Effector memory CD8-positive, alpha-beta T cell (primary cell): ENCODE measurements at places on chromosomes 13 and 19.
A peak's percentile ranks its signal among the peaks of the same experiment; 100 is the strongest.

DNA sequence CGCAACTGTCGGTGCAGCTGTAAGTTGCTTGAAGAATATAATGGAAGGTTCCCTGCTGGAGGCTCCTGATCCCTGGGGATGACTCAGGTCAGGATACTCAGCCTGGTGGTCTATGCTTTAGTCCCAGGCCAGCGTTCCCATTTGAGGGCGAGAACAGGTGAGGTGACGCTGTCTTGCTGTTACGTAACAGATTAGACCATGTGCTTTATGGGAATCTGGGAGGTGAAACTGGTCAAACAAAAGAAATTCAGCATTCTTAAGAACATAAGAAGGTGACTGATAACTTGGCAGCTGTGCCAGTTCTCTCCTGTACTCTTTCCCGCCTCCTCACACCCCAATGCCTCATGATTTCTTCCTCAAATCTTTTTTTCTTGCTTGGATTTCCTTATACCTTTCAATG lies at the start of gene CXCL17:
TSS of gene CXCL17 (minus strand) at position 114 of the 400 bp plus-strand sequence. CDS start 114 bp downstream, outside the sequence.
- DNase-seq = no peak
- H3K27ac ChIP-seq = no peak within 1 kb of the TSS
- H3K4me1 ChIP-seq = peaks cover 18% of the 10 kb centered on the region
- no peaks in the 10 kb centered on the region for H3K27me3 ChIP-seq
- peaks cover 3% of the 10 kb centered on the region for H3K36me3 ChIP-seq
- no peak within 1 kb of the TSS for H3K4me3 ChIP-seq

- H3K27ac ChIP-seq = no peak overlapping the region
- peaks cover 6% of the 10 kb centered on the region for H3K4me1 ChIP-seq
- no peaks in the 10 kb centered on the region for H3K27me3 ChIP-seq
- peaks cover 68% of the 10 kb centered on the region for H3K36me3 ChIP-seq
- H3K4me3 ChIP-seq = no peak overlapping the region
Measured at GRCh38 chr19:1833540-1833939, 14.7 kb downstream of the REXO1 start.

- no peaks in the 10 kb centered on the region for H3K27me3 ChIP-seq
- no peak for DNase-seq
- H3K27ac ChIP-seq = peak overlapping the region; percentile 64
- no peak overlapping the region for H3K4me3 ChIP-seq
Measured at GRCh38 chr13:40508127-40508526, 158.3 kb downstream of the FOXO1 start.

GRCh38 chr19:39514840-39515550 lies at the start of gene SELENOV:
Gene SELENOV (plus strand): TSS chr19:39515139. CDS start chr19:39515213, 74 bp downstream.
- H3K4me3 ChIP-seq = peak within 1 kb of the TSS; percentile 53
- no peak within 1 kb of the TSS for H3K27ac ChIP-seq
- H3K36me3 ChIP-seq = peaks cover 4% of the 10 kb centered on the region
- H3K27me3 ChIP-seq = peaks cover 42% of the 10 kb centered on the region
- peaks cover 10% of the 10 kb centered on the region for H3K4me1 ChIP-seq

- H3K27me3 ChIP-seq = no peaks in the 10 kb centered on the region
- peaks cover 20% of the 10 kb centered on the region for H3K36me3 ChIP-seq
- H3K4me1 ChIP-seq = peaks cover 45% of the 10 kb centered on the region
- peak overlapping the region; percentile 100 for H3K27ac ChIP-seq
- H3K4me3 ChIP-seq = peak overlapping the region; percentile 96
Measured at GRCh38 chr13:95676105-95676761, 706 bp upstream of the DNAJC3 start.

GRCh38 chr13:107457686-107458085 lies 757.6 kb downstream of the LIG4 start:
- H3K36me3 ChIP-seq = no peaks in the 10 kb centered on the region
- no peaks in the 10 kb centered on the region for H3K4me1 ChIP-seq
- no peaks in the 10 kb centered on the region for H3K27me3 ChIP-seq
- no peak for DNase-seq

- no peaks in the 10 kb centered on the region for H3K27me3 ChIP-seq
- H3K36me3 ChIP-seq = no peaks in the 10 kb centered on the region
- no peaks in the 10 kb centered on the region for H3K4me1 ChIP-seq
- H3K4me3 ChIP-seq = no peak overlapping the region
Measured at GRCh38 chr13:104779311-104779993, 1713.2 kb upstream of the SLC10A2 start.

DNA sequence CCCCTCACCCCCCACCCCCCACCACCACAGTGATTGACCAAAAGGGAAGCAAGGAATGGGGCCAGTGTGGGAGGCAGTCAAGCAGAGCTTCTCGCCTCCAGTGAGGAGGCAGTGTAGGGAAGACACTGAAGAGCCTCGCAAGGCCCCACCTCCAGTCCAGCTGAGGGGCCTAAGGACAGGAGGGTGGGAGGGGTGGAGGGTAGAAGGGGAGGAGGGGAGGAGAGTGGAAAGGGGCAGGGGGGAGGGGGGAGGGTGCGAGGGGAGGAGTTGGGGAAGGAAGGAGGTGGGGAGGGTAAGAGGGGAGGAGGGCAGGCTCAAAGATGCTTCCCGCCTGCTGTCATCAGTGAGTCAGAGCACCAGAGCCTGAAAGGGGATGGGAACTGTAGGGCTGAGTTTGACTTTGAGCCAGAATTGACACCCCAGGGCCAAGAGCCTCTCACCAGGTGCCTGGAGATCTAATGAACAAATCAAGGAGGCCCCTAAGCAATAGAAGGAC lies 786.2 kb downstream of the UQCRFS1 start:
- DNase-seq = no peak
- H3K4me1 ChIP-seq = no peaks in the 10 kb centered on the region
- H3K36me3 ChIP-seq = no peaks in the 10 kb centered on the region
- H3K27me3 ChIP-seq = peaks cover 8% of the 10 kb centered on the region
- no peak overlapping the region for H3K4me3 ChIP-seq
- H3K27ac ChIP-seq = no peak overlapping the region

DNA sequence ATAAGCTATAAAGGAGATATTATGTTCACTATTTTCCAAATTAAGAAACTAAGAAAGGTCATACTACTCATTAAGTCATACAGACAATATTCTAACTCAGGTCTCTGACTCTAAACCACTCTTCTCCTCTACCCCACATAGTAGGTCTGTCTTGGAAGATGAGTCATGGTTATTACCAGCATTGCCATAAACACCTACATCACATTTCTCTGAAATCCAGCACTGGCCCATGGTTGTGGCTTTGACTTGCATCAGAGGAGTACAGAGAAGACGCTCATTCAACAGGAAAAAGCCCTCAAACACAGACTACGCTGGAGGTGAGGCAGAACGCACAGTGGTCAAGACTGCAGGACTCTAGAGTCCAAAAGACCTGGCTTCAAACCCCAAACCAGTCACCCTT lies 476.8 kb downstream of the COG6 start:
- H3K27ac ChIP-seq = no peak overlapping the region
- no peak for DNase-seq
- no peak overlapping the region for H3K4me3 ChIP-seq
- H3K36me3 ChIP-seq = no peaks in the 10 kb centered on the region
- H3K4me1 ChIP-seq = peaks cover 13% of the 10 kb centered on the region

DNA sequence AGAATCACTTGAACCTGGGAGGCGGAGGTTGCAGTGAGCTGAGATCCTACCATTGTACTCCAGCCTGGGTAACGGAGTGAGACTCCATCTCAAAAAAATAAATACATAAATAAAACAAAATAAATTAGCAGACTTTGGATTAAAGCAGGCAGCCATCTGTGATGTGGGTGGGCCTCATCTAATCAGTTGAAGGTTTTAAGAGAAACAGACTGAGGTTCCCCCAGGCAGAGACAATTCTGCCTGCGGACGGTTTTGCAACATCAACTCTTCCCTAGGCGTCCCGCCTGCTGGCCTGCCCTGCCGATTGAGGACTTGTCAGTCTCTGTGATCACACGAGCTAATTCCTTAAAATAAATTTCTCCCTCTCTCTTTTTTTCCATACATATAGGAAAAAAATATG lies 23.7 kb downstream of the ATCAY start:
- H3K36me3 ChIP-seq = no peaks in the 10 kb centered on the region
- no peak overlapping the region for H3K27ac ChIP-seq
- no peak for DNase-seq
- H3K4me3 ChIP-seq = no peak overlapping the region

GRCh38 chr13:27770809-27771208 lies 21.5 kb upstream of the GSX1 start:
- no peak overlapping the region for H3K4me3 ChIP-seq
- H3K27me3 ChIP-seq = peaks cover 55% of the 10 kb centered on the region
- DNase-seq = no peak
- H3K4me1 ChIP-seq = no peaks in the 10 kb centered on the region
- no peak overlapping the region for H3K27ac ChIP-seq

DNA sequence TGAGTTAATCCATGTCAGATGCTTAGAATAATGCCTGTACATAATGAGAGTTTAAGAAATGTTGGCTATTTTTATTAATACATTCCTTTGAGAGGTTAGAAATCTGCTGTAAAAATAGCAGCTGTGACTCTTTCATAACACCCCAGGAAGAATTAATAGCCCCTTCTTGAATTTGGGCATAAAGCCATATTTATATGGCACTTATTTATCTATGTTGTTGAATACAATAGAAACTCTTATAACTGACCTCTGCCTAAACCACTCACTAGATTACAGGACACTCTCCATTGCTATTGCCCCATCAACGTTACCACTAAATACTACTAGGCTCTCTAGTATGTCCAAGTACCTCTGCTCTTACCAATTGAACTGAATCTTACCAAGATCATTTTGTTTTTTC lies 16.3 kb downstream of the NEK5 start:
- no peak overlapping the region for H3K27ac ChIP-seq
- no peaks in the 10 kb centered on the region for H3K36me3 ChIP-seq
- no peak for DNase-seq
- H3K4me1 ChIP-seq = no peaks in the 10 kb centered on the region
- peaks cover 37% of the 10 kb centered on the region for H3K27me3 ChIP-seq

GRCh38 chr19:16970821-16971220 lies 55.8 kb downstream of the CPAMD8 start:
- DNase-seq = no peak
- H3K4me1 ChIP-seq = no peaks in the 10 kb centered on the region
- no peak overlapping the region for H3K4me3 ChIP-seq
- no peak overlapping the region for H3K27ac ChIP-seq
- H3K36me3 ChIP-seq = no peaks in the 10 kb centered on the region

DNA sequence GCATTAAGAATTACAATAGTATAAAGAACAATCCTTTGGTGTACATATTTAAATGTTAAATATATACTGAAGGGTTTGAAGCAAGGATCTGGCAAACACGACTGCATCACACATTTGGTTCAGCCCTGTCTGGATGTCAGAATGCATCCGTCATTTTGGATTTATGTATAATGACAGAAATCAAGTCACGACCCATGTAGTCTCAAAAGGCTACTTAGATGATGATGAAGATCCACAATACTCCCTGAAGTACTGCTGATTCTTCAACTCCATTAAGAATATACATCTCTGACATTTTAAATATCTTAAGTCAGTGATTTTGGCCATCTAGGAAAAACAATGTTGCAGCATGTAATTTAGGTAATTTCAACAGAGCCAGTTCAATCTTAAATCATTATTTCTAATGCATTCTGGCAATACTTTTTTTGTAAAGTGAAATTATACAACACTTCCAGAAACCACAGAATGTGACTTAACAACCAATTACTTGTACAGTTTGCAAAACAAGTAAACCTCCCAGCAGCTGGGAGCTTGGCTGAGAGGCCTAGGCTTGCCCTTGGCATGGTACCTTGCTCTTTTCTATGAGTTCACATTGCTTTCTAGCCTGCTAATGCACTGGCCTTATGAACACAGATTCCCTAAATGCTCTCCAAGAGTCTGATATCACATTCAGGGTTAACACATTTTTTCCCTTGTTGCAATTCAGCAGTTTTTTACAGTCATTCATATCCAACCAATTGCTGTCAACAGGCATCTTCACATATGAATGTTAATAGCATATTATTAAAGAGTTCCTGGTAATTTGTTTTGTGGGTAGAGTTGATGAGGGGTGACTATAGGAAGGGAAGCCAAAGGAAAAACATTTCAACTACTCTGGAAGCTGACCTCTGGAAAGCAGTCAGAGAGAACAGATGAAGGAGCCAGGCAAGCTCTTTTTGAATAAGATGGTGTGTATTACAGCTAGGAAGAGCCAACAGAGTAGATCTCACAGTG lies 175.2 kb downstream of the ENOX1 start:
- H3K36me3 ChIP-seq = no peaks in the 10 kb centered on the region
- no peak overlapping the region for H3K4me3 ChIP-seq
- H3K4me1 ChIP-seq = no peaks in the 10 kb centered on the region
- H3K27me3 ChIP-seq = no peaks in the 10 kb centered on the region

GRCh38 chr19:49469828-49470614 lies 4.0 kb upstream of the FLT3LG start:
- peaks cover 37% of the 10 kb centered on the region for H3K4me1 ChIP-seq
- H3K36me3 ChIP-seq = peaks cover 41% of the 10 kb centered on the region
- H3K4me3 ChIP-seq = peak overlapping the region; percentile 65
- peak overlapping the region; percentile 100 for H3K27ac ChIP-seq
- peak; percentile 84 for DNase-seq

- no peak overlapping the region for H3K4me3 ChIP-seq
- H3K27ac ChIP-seq = no peak overlapping the region
- H3K4me1 ChIP-seq = no peaks in the 10 kb centered on the region
- DNase-seq = no peak
- H3K36me3 ChIP-seq = no peaks in the 10 kb centered on the region
Measured at GRCh38 chr13:105346141-105346775, 1189.2 kb downstream of the EFNB2 start.

GRCh38 chr13:51212758-51213157 lies 9.4 kb upstream of the FAM124A start:
- no peak overlapping the region for H3K27ac ChIP-seq
- no peaks in the 10 kb centered on the region for H3K36me3 ChIP-seq
- DNase-seq = no peak
- H3K4me1 ChIP-seq = no peaks in the 10 kb centered on the region

DNA sequence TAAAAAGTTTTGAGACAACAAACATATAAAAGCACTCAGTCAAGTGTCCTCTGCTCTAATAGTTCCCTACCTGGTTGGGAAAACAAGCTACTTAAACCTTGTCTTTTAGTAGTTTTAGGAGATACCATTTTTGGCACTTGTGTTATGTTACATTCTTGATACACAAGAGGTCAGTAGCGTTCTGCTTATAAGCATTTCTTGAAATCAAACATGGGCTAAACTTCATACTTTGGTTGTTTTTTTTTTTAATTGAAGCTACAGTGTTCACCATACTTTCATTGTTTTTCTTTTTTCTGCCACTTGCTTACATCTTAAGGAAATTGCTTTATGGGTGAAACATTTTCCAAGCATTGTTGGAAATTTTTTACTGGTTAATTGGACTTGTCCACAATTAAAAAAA lies 12.9 kb downstream of the NHLRC3 start:
- H3K4me1 ChIP-seq = peaks cover 9% of the 10 kb centered on the region
- H3K27ac ChIP-seq = no peak overlapping the region
- no peak for DNase-seq
- no peaks in the 10 kb centered on the region for H3K27me3 ChIP-seq
- H3K36me3 ChIP-seq = peaks cover 15% of the 10 kb centered on the region
- no peak overlapping the region for H3K4me3 ChIP-seq

GRCh38 chr13:71522941-71523526 lies 344.0 kb downstream of the DACH1 start:
- H3K4me1 ChIP-seq = no peaks in the 10 kb centered on the region
- no peaks in the 10 kb centered on the region for H3K27me3 ChIP-seq
- no peaks in the 10 kb centered on the region for H3K36me3 ChIP-seq
- no peak for DNase-seq
- H3K4me3 ChIP-seq = no peak overlapping the region

GRCh38 chr13:32021785-32022184 lies 9.8 kb upstream of the FRY start:
- no peaks in the 10 kb centered on the region for H3K4me1 ChIP-seq
- no peak for DNase-seq
- H3K27ac ChIP-seq = no peak overlapping the region
- peaks cover 9% of the 10 kb centered on the region for H3K27me3 ChIP-seq
- no peak overlapping the region for H3K4me3 ChIP-seq

GRCh38 chr13:52414051-52414450 lies 8.1 kb upstream of the THSD1 start:
- peaks cover 55% of the 10 kb centered on the region for H3K36me3 ChIP-seq
- H3K27ac ChIP-seq = no peak overlapping the region
- no peak overlapping the region for H3K4me3 ChIP-seq
- no peaks in the 10 kb centered on the region for H3K4me1 ChIP-seq
- DNase-seq = no peak
